ENCODE measurements at places on chromosomes 6 and 20.

DNA sequence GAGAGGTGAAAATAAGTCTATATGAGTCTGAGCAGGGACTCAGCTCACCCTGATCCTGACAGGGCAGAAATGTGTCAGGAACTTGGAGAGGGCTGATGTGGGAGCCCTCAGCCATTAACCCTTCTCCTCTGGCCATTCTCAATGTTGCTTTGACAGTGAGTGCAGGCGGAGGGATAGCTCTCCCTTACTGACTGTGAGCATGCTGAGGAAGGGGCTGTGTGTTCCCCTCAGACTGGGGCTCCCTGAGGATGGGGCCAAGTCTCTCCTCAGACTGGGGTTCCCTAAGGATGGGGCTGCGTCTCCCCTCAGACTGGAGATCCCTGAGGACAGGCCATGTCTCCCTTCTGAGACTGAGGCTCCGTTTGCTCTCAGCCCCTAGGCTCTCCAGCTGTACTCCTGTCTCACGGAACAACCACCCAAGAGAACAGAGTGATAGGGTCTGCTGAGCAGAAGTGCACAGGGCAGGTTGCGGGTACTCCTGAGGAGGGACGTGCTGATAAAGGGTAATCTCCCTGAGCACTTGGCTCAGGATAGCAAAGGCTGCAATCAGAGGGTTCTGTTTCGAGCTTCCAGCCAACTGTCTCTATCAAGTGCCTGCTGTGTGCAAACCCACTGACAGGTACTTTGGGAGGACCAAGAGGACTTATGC lies 141.0 kb downstream of the MRPL14 start:
- DNase-seq, result no peak

DNA sequence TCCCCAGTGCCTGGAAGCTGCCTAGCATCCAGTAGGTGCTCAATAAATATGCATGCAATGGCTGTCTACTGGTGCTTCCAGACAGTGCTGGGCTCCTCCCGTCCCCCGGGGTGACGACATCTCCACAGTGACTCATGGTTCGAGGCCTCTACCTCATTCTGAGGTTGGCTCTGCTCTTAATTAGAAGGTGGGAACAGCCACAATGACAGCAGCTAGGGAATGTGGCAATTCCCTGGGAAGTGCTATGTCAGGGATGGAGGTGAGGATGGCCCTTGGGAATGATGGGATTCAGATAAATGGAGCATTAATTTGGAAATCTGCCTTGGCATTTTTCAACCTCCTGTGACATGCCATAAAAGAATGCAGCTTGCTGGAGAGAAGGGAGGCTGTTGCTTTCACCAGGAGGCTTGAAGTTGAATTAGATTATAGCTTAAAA lies 43.5 kb upstream of the NFATC2 start:
- peak; percentile 52 for DNase-seq

- no peak for DNase-seq
Measured at GRCh38 chr6:54980511-54981275, 134.1 kb downstream of the FAM83B start.

DNA sequence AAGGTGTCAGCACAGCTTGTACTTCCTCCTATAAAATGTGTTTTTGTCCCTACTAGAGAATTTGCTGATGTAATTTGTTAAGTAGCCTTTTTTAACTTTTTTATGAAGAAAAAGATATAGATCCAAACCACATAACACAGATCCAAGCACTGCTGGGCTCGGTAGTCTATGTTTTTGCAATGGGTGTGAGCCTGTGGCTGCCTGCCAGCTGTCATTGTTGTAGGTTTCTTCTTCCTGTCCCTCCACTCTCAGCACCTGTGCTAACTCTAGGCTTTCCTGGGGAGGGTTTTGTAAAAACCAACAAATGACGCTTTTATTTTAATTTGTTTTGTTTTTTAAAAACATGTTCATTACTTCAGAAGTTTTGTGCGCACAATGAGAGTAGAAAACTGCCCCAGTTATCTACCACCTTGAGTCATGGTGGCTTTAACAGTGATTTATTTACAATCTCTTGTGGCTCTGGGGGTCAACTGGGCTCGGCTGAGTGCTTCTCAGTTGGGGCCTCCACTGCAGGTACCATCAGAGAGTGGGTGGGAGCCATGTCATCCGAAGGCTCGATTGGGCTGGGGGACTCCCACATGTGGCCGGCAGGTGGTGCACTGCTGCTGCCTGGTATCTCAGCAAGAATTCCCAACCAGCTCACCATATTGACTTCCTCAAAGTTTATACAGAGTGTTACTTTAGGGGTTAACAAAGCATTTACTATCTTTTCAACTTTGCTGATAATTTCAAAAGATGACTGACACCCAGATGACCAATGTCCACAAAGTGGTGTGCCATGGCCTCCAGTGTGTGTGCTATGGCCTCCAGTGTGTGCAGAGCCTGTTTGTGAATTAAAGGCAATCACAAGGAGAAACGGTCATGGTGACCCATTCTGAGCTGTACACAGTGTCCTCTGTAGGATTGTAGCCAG lies 3.0 kb upstream of the CCR6 start:
- DNase-seq, result no peak

DNA sequence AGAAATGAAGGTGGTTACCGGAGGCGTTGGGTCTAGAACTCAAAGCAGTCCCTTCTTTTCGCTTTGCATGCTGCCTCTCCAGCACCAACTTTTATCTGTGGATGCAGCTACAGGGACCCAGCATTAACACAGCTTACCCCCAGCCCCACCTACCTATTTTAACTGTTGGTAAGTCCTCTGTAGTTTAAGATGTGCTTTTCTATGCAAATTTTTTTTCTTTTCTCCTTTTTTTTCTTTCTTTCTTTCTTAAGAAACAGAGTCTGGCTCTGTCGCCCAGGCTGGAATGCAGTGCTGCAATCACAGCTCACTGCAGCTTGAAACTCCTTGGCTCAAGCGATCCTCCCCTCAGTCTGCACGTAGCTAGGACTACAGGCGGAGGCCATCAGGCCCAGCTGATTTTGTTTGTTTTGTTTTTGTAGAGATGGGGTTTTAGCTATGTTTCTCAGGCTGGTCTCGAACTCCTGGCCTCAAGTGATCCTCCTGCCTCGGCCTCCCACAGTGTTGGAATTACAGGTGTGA lies 6.5 kb upstream of the USP45 start:
- peak; percentile 71 for DNase-seq

DNA sequence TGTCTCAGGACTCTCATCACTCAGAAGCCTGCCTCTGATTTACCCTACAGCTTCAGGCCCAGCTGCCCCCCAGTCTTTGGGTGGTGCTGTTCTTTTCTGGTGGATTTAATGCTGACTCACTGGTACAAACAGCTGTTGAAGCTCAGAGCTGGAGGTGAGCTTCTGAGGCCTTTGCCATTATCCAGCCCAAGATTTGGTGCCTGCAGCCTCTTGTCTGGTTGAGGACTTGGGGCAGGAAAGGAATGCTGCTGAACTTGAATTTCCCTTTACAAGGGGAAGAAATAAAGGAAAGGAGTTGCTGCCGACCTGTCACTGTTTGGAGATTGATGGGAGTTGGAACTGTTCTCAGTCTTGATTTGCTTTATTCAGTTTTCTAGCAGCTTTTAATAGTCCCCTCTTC lies 19.8 kb downstream of the ABCF1 start:
- peak; percentile 23 for DNase-seq

GRCh38 chr20:63106108-63106764 lies 99.5 kb upstream of the BHLHE23 start:
- DNase-seq, result no peak

GRCh38 chr6:25931411-25931709 lies 869 bp upstream of the SLC17A2 start:
- DNase-seq, result no peak

GRCh38 chr6:168078175-168078942 lies 653 bp downstream of the FRMD1 start:
- DNase-seq, result no peak

- no peak for DNase-seq
Measured at GRCh38 chr6:36269834-36270705, at the start of gene PNPLA1. Gene PNPLA1 (plus strand): TSS chr6:36270060. CDS start chr6:36270460, 400 bp downstream.

DNA sequence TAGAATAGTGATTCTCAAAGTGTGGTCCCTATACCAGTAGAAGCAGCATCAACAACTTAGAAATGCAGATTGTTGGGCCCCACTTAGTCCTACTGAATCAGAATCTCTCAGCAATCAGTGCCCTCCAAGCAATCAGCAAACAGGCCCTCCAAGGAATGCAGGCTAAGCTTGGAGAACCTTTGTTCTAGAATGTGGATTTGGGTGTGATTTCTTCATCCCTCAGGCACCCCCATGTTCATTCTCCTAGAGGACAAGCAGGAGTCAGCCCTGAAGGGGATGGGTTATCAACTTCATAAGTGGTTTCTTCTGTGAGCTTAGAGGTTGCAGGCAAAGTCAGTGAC lies 40.5 kb upstream of the TAF8 start:
- no peak for DNase-seq

DNA sequence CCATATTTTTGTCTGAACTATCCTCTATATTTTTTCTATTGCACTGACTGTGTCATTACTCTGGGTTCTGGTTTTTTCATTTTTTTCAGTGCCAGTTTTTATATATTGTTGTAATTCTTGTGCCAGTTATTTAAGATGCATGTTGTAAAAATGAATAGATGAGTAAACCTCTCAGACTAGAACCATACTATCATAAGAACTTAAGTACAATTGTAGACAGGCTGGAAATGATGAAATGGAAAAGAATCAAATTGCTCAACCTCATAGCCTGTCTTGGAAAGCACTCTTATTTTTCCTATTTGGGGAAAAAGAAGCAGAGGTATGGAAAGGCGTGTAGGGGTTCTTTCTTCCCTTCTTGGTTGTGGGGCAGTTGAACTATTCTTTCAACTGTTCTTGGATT lies 30.2 kb downstream of the PANK2 start:
- DNase-seq, result no peak

DNA sequence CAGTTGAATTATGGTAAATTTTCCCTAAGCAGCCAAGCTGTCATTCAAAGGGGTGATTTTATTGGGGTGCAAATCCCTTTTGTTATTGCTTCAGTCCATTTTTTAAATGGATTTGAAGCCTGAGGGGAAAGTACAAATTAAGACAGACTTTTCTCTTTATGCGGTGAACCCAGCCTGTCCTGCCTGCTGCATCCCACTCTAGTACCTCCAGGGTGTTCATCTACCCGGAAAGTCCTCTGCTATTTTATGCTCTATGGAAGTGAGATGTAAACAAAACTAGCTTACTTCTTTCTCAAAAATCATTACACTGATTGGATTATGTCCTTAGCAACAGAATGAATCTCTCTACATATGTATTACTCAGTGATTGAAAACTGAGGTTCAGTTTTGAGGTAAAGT lies 1088.9 kb upstream of the CITED2 start:
- DNase-seq, result no peak

DNA sequence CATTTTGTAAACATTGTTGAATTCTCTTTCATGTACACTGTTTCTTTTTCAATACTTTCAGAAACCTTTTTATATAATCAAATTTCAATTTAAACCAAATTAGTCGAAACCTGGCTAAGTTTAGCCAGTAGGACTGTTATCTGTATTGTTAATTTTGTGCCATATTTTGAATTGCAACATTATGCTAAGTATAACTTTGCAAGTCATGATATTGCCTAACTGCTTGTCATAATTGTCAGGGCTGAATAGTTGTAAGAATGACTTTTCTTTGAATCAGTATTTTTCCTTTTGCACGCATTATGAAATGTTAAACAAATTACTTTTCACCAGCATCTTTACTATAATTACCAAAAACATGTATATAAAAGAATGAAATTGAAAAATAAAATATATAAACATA lies 82.7 kb downstream of the SAMD3 start:
- DNase-seq, result no peak

GRCh38 chr6:14025160-14025559 lies 92.4 kb upstream of the CD83 start:
- no peak for DNase-seq

- no peak for DNase-seq
Measured at GRCh38 chr20:23344336-23344735, 6.3 kb upstream of the NXT1 start.

DNA sequence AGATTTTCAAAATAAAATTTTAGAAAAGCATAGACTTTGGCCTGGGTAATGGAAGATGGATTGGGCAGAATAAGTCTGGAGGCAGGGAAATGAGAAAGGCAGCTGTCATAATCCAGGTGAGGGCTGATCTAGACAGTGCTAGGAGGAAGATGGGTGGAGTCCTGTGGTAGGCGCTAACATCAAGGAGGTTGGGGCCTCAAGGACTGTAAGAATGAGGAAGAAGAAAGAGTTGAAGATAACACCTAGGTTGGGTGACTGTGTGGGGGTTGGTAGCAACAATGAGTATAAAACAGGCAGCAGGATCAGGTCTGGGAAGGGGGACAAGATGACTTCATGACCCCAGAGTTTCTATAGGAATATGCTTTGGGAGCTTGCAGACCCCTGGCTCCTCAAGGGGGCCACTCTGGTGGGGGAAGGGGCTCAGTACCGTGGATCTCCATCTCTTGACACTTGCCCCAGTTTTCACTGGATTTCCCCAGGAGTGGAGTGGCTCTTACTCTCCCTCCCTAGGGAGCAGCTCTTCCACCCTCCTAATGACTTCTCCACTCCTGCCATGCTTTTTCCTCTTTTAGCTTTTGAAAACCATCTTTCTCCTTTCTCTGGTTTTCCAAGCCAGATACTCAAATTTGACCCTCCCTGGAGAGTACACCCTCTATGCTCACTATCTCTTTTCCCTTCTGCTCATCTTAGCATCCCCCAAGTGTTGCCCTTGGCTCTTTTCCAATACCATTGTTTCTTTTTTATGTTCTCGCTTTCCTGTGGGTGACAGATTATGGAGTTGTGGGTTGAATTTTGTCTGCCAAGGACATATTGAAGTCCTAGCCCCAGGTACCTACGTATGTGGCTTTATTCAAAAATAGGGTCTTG lies 14.8 kb downstream of the TRIM31 start:
- no peak for DNase-seq

GRCh38 chr20:21706261-21707195 lies 1.1 kb downstream of the PAX1 start:
- DNase-seq, result no peak

DNA sequence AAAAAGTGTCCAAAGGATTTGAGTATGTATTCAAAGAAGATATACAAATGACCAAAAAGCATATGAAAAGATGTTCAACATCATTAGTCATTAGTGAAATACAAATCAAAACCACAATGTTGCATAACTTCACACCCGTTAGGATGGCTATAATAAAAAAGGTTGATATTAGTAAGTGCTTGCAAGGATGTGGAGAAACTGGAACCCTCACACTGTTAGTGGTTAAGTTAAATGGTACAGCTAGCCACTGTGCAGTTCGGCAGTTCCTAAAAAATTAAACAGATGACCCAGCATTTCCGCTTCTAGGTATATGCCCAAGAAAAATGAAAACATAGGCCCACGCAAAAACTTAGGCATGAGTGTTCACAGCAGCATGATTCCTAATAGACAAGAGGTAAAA lies 38.6 kb downstream of the IBTK start:
- no peak for DNase-seq

GRCh38 chr6:130906736-130907381 lies 79.7 kb downstream of the SMLR1 start:
- DNase-seq, result no peak

GRCh38 chr6:27295301-27296079 lies 16.6 kb downstream of the POM121L2 start:
- peak; percentile 84 for DNase-seq

GRCh38 chr6:147382945-147383554 lies 125.4 kb upstream of the SAMD5 start:
- peak; percentile 26 for DNase-seq
